ENCODE measurements at places on chromosomes 4 and X.

DNA sequence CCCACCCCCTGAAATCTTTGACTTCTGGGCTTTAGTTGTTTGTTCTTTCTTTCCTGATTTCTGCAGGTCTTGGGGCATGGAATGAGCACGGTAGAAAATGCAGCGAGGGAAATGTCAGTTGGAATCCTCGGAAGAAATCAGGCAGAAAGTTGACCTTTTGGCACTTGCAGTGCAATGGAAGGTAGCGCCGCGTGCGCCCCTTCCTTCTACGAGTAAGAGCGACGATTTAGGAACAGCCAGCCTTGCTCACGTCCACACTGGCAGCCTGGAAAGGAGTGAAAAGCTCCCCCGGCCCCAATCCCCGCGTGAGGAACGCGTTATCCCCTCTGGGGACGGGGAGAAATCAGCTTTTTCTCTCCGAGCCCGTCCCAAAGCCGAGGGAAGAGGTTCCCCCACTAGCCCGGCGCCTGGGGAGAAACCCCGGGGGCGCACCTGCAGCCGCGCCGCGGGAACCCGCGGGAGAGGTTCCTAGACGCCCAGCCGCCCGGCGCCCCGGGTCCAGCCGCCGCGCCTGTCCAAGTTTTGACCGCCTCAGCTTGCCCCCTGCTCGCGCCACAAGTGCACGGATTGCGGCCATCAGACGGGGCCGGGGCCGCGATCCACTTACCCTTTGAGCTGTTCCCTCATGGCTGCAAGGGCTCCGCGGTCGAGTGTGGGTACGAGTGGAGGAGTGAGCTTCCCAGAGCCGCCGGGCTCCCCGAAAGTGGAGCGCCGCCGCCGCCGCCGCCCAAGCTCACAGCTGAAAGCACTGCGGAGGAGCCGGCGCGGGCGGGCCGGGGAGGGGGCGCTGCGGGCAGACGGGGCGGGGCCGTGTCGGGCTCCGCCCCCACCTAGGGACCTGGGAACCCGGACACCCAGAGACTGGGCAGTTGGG lies 194.6 kb upstream of the FTHL17 start:
- no peaks in the 10 kb centered on the region for H3K27me3 ChIP-seq
- H3K4me1 ChIP-seq: peaks cover 5% of the 10 kb centered on the region
- H3K4me3 ChIP-seq: peak overlapping the region; percentile 77
- peak overlapping the region; percentile 81 for H3K27ac ChIP-seq

DNA sequence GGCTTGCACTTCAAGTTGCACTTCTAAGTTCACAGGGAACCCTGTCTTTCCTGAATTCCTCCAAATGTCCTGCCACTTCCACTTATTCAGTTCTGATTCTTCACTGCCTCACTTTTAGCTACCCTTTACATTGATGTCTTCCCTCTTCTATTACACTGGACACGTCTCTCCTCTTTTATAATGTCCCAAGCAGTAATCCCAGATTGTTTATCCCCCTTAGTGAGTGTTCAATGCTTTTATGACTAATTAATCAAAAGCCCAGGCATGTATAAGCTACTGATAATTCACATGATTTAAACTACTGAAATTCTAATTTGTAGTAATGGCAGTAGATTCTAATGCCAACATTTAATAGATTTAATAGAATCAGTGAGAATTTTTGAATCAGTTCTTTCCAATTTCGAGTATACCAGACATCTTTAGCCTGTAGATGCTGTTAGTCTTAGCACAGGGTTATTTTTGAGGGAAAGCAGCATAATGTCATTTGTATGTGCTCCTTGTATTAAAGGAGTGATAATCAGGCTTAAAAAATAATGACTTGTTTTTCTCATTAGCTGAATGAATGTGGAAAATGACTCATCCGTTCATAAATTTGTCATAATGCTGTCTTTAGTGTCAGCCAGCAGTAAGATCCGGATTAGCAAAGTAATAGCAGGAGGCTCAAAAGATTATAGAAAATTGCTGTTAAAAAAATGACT lies 703.1 kb downstream of the CENPC start:
- no peaks in the 10 kb centered on the region for H3K27me3 ChIP-seq

DNA sequence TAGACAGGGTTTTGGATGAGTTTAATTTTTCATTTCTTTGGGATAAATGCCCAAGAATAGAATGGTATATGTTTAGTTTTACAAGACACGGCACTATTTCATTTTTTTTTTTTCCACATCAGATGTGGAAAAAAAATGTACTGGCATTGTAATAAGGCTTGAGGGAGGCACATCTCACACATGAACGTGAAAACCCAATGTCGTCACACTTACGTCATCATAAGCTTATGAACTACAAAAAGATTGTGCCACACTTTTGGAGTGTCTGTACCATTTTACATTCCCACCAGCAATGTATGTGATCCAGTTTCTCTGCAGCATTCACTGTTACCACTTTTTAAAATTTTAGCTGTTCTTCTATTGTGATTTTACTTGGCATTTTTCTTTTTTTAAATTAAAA lies 74.2 kb downstream of the TAF1 start:
- no peak overlapping the region for H3K27ac ChIP-seq
- no peak for DNase-seq
- H3K4me3 ChIP-seq: no peak overlapping the region
- no peaks in the 10 kb centered on the region for H3K27me3 ChIP-seq

DNA sequence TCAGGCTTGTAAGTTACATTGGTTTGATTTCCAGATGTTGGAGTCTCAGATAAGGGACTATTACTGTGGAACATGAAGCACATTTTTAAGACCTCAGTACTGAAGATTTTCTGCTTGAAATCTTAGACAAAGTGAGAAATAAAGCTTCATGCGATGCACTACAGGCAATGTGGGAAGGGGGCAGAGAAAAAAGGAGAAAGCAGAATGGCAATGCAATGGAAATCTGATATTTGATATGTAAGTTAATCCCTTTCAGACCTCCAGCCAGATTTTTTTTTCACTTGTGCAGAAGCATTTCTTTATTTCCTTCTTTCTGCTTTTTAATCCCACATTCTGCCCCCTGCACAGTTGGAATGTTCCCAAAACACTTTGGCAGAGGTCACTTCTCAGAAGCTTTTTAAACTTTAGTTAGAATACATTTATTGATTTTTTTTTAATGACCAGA lies 174.3 kb downstream of the ADGRL3 start:
- H3K36me3 ChIP-seq: no peaks in the 10 kb centered on the region
- no peaks in the 10 kb centered on the region for H3K27me3 ChIP-seq
- H3K4me3 ChIP-seq: peak overlapping the region; percentile 3
- peaks cover 19% of the 10 kb centered on the region for H3K4me1 ChIP-seq
- H3K27ac ChIP-seq: peak overlapping the region; percentile 51
- no peak for DNase-seq

DNA sequence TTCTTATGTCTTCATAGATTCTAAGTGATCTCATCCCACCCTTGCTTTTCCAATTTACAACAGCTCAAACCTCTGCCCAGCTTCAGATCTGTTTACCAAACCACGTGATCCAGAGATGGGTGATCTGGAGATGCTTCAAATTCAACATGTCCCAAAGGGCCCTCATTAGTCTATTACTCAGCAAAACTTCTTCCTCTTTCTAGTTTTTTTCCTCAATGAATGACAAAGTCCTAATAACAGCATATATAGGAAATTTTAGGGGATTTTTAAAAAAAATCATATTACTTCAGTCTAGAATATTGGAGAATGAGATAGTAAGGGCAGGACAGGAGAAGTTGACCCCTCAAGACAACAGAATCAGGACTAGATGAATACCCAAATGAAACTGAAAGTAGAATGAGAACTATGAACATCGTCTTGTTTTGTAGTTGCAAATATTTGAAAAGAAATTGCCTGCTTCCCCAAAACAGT lies 127.1 kb downstream of the CFAP299 start:
- H3K4me3 ChIP-seq: no peak overlapping the region
- DNase-seq: no peak
- no peak overlapping the region for H3K27ac ChIP-seq
- no peaks in the 10 kb centered on the region for H3K4me1 ChIP-seq
- no peaks in the 10 kb centered on the region for H3K36me3 ChIP-seq

- no peaks in the 10 kb centered on the region for H3K27me3 ChIP-seq
- no peak for DNase-seq
- H3K4me1 ChIP-seq: no peaks in the 10 kb centered on the region
- H3K27ac ChIP-seq: no peak overlapping the region
- no peak overlapping the region for H3K4me3 ChIP-seq
Observed at GRCh38 chrX:40062525-40063155, 35.1 kb downstream of the BCOR start.

DNA sequence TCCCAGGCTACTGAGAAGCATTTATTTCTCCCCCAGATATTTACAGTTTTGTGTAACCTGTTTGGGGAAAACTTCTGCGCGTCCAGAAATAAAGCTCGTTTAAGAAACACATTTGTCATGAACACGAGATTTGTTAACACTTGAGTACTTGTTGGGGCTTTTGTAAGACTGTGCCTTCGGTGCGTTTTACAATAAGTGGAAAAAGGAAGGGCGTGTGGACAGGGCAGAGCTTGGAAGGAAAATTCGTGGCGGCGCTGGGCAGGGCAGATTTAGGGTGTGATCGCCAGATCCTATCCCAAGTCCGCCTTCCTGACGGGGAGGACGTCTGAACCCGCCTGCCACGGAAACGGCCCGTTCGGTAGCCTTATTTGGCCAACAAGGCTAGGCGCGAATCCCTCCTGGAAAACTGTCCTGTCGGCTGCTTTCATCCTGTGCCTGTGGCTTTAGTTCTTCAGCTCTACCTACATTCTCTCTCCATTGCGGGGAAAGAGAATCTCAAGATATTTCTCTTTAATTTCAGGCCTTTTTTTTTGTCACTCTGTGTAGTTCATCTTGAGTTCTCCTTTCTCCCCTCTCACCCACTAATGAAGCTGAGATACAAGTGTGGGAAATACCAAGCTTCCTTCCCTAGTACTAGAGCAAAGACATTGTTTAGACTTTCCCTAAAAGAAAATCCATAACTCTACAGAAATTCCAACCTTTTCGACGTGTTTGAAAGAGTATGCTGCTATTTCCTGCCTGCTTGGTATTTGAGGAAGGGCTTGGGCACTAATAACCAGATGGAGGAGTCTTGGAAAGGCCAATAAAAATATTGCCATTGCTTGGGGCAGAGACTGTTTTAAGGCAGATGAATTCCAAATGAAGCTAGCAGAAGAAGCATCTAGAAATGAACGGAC lies 982 bp downstream of the PDLIM5 start:
- H3K27me3 ChIP-seq: no peaks in the 10 kb centered on the region
- peak overlapping the region; percentile 99 for H3K27ac ChIP-seq
- DNase-seq: peak; percentile 88
- H3K4me1 ChIP-seq: peaks cover 61% of the 10 kb centered on the region
- peaks cover 20% of the 10 kb centered on the region for H3K36me3 ChIP-seq
- peak overlapping the region; percentile 98 for H3K4me3 ChIP-seq

DNA sequence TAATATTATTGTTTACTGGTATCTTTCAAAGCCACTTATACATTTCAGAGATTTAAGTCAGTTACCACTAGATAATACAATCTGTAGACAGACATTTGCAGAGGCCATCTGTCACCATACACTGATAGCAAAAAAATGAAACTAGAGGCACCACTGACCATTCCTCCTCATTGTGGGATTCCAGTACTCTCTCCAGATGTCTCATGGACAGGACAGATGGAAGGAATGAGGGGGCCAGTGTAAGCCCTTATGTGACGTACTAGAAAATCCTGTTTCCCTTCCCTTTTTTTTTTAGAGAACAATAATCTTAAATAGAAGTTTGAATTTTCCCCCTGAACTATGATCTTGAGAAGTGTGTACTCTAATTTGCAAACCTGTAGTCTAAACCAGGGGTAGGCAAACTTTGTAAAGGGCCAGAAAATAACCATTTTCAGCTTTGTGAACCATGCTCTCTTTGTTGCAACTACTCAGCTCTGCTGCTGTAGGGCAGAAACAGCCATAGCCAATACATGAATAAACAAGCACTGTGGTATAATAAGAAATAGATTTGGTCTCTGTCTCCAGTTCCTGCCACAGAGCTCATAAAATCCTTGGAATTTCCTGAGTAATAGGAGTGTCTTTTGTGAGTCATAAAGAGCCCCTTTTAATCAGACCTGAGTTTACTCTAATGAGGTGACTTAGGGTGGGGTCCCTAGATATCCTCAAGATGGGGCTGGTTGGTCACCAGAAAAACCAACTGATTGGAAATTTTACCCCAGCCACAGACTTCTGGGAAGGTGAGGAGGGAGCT lies 90.4 kb downstream of the MOSPD2 start:
- H3K4me1 ChIP-seq: no peaks in the 10 kb centered on the region
- H3K27ac ChIP-seq: no peak overlapping the region
- DNase-seq: no peak
- H3K27me3 ChIP-seq: no peaks in the 10 kb centered on the region
- no peak overlapping the region for H3K4me3 ChIP-seq

DNA sequence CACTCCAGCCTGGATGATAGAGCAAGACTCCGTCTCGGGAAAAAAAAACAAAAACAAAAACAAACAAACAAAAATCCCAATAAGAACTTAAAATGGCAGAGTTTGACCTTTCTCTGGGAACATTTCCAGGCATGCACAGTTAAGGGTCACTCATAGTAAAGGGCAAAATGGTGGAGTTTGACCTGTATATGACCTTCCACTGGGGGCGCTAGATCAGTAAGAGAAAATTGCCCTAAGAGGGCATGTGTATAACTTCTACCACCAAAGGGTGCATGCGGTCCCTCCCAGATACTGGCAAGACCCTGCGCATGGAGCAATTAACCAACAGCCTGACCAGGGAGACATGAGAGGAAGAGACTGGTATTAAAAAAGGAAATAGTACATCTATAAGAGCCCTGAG lies 177.2 kb downstream of the MOSPD2 start:
- no peaks in the 10 kb centered on the region for H3K27me3 ChIP-seq
- no peak overlapping the region for H3K27ac ChIP-seq
- H3K36me3 ChIP-seq: no peaks in the 10 kb centered on the region
- no peak overlapping the region for H3K4me3 ChIP-seq
- H3K4me1 ChIP-seq: no peaks in the 10 kb centered on the region
- DNase-seq: no peak

GRCh38 chr4:147078875-147079658 lies 133.4 kb upstream of the TTC29 start:
- no peaks in the 10 kb centered on the region for H3K36me3 ChIP-seq
- peak; percentile 20 for DNase-seq
- peak overlapping the region; percentile 45 for H3K4me3 ChIP-seq
- peak overlapping the region; percentile 69 for H3K27ac ChIP-seq

DNA sequence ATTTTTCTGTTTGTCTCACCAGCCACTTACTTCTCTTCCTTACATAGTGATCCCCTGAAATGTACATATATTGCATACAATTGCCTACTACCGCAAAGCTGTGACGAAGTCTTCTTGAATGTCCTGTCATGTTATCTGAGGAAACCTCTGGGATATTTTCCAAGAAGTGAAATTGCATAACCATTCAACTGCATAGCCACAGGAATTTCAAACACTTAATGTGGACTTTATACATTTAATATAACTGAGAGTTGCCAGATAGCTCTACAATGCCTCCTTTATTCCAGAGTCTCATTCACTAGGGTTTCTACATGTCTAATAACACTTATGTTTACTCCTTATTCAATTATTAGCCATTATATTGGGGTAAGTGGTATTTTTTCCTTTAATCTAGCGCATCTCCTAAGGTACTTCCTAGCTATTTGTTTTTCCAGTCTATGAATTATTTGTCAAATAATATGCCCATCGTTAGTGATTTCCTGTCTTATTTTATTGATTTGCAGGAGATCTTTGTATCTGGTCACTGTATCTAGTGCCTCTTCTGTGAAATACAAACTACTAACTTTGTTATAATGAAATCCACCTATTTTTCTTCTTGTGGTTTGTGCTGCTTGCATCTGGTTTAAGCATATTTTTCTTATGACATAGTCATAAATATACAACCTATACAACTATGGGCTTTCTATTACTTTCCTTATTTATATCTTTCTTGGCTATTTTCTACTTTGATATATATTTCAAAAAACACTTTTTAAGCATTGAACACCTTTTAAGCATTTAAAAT lies 69.2 kb upstream of the GRID2 start:
- no peaks in the 10 kb centered on the region for H3K36me3 ChIP-seq
- no peak for DNase-seq
